ENCODE measurements at places on chromosomes 4 and X. TPM values are rescaled to one million over a fixed set of nuclear protein-coding genes. Genes with fewer than 3 reads are reported as not detected.

- no peak for DNase-seq
Measured at GRCh38 chr4:77037736-77038135, 38.1 kb downstream of the CCNI start.

GRCh38 chrX:144275367-144275766 is 391.5 kb downstream of the UBE2NL start:
- DNase-seq: no peak

DNA sequence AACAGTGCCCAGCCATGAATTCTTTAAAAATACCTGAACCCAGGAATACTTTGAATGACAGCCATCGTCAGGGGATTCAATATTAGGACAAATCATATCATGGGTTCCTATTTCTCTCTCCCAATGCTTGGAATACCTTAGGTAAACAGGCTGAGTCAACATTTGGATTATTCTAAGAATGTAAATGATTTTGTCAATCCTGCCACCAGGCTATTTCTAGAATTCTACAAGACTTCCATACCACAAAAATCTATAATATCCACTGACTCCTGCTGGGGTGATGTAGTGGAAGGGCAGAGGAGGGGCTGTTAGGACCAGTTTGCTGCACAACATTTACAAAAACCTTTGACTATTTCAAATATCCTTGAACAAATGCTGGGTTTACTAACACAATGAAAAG is 65.2 kb downstream of the IGFBP7 start:
- DNase-seq: no peak

GRCh38 chr4:152352622-152353116 is 183.2 kb downstream of the FBXW7 start:
- DNase-seq: peak; percentile 29

DNA sequence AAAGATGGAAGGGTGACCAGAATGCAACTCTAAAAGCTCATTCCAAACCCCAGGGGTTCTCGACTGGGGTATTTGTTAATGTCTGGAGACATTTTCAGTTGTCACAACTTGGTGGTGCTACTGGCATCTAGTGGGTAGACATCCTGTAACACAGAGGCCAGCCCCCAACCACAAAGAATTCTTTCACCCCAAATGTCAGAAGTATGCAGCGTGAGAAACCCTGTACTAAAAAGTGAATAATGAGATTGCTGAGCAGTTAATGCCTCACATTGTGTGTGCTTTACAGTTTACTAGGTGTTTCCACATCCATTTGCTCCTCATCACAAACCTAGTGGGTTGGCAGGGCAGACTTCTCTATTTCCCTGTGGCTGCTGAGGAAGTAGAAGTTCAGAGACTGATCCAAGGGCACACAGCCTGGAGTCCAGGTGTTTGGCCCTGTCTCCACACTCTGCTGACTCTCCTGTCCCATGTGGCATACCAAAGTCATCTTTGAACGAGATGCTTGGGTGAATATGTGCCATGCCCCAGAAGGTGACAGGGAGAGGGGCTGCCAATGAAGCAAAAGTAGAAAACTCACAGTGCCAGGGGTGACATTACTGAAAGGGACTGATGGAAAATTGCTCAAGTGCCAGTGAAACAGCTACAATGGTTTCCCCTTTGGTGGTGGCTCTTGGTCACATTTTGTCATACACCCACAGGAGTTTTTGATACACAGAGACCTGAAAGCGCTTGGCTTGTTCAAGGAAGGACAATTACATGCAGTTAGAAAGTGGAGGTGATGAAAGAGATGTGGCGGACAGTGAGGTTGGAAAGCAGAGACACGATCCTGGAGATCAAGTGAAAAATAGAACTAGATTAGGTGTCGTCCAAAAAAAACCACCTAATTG is 10.1 kb upstream of the TMEM154 start:
- DNase-seq: no peak

Gene SETD7
- total RNA-seq: 12.5 TPM

GRCh38 chr4:89483833-89484232 is 176.2 kb upstream of the GPRIN3 start:
- no peak for DNase-seq

DNA sequence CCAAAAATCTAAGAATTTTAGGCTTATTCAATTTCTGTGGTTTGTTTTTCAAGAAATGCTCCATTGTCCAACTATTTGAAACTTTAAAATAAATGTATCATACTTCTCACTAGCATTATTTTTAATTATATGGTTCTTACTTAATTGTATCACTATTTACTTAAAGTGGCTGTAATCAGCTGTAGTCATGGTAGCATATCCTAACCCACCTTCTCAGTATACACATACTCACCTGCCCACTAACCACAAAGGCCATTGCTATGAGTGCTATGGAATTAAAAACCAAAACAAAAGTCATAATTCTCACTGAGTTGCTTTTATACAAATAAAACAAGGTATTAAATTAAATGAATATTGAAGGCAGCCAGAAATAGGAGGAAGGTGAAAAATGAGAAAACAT is 5.0 kb downstream of the FBXO8 start:
- no peak for DNase-seq

GRCh38 chrX:154750301-154751202 is at the start of gene GAB3:
Gene GAB3, minus strand, starts transcription at chrX:154751077. Its CDS starts 52 bp downstream, at chrX:154751025.
- peak; percentile 31 for DNase-seq

GRCh38 chrX:30888526-30889146 is 418 bp downstream of the TAB3 start:
- peak; percentile 48 for DNase-seq

Gene GAB1
- 0.29 TPM for total RNA-seq

DNA sequence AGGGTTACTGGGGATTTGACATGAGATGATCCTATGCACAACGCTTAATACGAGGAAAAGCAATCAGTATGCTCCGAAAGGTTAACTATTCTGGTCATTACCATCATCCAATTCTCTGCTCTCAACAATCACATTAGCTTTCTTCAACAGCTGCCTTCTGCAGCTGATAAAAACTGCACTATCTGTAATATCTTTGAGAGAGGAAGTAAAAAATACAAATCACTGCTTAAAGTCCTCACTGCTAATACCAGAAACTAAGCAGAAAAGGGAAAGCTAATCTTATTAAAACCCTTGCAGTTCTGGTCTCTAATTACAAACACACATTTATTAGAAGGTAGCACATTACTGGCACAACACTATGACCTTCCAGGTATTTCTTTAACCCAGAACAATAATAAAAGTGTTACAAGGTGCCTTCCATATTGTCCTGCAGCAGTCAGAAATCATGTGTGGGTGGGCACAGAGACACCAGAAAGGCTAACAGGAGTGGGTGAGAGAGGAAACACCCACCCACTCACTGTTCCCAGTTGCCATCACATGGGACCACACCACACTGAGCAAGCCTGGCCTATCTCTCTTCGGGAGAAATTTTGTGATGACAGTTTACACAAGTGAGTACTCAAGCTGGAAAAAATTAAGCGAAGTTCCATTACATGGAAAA is 71.0 kb downstream of the RELL1 start:
- no peak for DNase-seq

- DNase-seq: no peak
Measured at GRCh38 chr4:82780170-82780751, 18.3 kb downstream of the SCD5 start.

GRCh38 chr4:139619644-139620043 is 46.0 kb upstream of the MGST2 start:
- peak; percentile 16 for DNase-seq

Gene INTU
- total RNA-seq: 0.52 TPM

Gene CCDC149
- total RNA-seq: not detected

Gene DCLK2
- total RNA-seq: not detected

DNA sequence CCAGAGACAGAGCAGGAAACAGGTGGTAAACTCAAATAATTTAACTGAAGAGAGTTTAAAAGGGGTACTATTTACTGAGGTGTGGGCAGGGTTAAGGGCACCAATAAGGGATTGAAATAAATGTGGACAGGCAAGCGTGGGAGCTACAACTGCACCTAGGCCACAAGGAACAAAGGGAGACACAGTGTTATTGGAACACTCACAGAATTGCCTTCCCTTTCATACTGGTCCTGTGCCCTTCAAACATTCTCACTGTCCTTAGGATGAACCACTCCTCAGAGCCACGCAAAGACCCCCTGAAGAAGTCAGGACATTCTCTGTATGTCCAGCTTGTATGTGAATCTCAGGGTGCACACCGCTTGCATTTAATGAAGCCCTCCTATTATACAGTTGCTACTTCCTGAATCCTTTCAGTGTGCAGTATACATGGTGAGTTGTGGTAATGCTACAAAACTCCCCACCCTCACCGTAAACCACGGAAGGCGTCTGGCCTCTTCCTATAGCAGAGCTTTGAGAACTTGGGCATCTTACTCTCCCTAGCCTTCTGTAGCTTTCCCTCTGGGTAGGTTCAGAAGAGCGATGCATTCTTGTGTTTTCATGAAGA is 9.6 kb upstream of the MRPL1 start:
- peak; percentile 80 for DNase-seq

- DNase-seq: peak; percentile 47
Measured at GRCh38 chr4:6909970-6910339, 329 bp downstream of the TBC1D14 start.

Gene PIR
- 9.2 TPM for total RNA-seq

Gene MAGEA10
- total RNA-seq: not detected

DNA sequence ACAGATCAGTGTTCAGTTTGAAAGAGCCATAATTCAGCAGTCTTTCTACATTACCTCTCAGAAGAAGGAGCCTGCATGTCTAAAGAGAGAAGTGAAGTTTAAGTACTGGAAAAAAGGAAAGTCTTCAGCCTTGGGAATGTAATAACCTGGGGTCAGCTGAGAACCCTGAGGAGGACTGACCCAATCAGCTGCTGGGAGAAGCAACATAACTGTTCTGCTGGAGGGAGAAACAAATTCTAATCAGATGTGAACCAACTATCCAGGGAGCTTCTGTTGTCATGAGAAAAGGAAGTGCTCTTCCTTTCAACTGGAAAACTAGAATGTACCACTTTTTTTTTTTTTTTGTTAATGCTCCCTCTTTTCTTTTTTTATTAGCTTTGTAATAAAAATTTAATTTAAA is 64.5 kb upstream of the PDE5A start:
- no peak for DNase-seq

Gene SPP1
- not detected for total RNA-seq

- no peak for DNase-seq
Measured at GRCh38 chr4:17132226-17132625, 233.8 kb upstream of the LDB2 start.

GRCh38 chr4:1887052-1887451 is 15.9 kb downstream of the NSD2 start:
- DNase-seq: no peak

DNA sequence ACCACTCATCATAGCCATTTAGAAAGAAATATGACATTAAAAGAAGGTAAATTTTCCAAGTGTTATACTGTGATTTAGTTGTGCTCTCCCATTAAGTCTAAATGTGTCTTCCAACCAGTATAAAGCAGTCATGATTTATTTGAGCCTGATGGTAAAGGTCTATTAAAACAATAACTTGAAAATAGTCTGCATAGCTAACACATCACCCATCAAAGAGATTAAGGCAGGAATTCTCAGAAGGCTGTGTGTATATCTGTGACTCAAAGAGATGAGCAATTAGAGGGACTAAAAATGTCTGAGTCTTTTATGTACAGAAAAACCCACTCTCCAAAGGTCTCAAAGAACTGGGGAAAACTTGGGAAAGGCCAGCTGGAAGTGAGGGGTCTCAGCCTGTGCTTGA is 70.3 kb upstream of the IQCM start:
- DNase-seq: no peak

Gene SASH3
- total RNA-seq: 98.7 TPM

DNA sequence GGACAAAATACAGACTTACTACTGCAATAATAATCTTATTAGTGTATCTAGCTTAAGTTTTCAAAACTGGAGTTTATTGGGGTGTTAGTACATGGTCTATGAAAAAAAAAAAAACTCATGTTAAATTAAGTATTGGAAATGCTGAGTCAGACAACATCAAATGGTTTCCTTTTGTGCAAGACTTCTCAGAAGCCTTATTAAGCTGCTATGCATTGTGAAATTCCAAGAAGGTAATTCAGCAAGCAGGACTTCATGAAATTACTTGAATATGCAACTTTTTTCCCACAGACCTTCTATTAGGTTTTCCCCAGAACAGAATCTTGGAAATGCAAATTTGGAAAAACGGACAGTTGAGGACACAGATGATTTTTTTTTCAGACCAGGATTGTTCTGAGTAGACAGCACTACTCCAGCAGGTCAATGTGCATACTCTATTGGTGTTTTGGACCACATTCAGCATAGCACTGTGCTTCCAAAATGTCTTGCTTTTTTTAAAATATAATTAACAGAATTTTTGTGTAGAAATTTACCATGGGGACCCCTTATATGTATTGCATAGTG is 568.8 kb upstream of the TENM3 start:
- no peak for DNase-seq

Gene SHROOM4
- not detected for total RNA-seq

DNA sequence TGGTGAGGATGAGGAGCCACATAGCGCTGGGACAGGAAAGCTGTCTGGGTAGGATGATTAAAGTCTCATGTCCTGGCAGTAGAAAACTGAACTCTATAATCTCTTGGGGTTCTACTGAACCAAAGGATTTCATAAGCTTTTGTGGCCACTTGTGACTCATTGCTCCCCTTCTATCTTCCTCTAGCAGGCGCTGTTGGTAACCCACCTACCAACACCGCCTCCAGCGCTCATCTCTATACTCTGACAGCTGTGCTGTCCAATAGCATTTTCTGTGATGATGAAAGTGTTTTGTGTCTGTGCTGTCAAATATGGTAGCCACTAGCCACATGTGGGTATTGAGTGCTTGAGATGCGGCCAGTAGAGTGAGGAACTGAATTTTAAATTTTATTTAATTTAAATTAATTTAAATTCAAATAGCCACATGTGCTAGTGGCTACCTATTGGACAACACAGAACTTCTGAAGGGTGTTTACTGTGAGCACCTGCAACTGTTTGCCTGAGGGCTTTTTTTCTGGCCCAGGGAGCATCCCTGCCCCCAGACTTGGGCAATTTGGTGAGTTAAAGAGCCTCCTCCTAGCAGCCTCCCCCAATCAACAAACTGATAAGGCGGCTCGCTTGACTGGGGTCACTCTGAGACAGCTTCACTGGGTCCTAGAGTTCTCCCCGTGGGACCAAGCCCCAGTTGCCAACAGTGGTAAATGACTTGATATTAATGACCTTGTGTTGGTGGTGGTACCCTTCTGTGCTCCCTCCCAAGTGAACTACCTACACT is 169.2 kb upstream of the ATP6AP2 start:
- no peak for DNase-seq

Gene GTPBP6
- 64.6 TPM for total RNA-seq

- DNase-seq: no peak
Measured at GRCh38 chr4:76987153-76987591, 37.6 kb downstream of the SEPTIN11 start.

GRCh38 chrX:116009861-116010710 is 160.5 kb upstream of the AGTR2 start:
- no peak for DNase-seq

DNA sequence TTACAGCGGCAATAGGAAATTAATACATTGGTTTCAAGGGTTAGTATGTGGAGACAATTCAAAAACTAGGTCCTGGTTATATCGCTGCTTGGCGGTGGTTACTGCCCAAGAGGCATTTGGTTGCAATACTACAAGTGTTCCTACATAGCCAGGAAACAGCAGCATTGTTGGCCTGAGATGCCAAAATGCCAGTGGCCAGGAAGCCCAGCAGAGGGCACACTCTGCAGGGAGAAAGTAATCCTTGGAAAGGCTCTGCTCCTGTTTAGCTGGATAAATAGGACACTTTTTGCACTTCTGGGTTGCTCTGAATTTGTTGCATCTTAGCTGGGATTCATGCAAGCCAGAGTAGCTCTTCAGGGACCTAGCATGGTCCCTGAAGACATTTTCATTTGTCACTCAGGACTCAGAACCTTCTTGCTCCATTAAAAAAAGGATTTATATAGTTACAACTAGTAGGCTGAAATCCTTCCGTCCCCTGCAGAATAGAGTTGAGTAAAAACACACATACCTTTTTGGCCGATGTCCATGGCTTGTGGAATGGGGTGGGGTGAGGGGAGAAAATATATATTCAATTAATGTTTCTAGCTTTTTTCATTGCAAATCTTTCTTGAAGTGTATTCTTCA is 8.1 kb upstream of the GPR119 start:
- DNase-seq: peak; percentile 16

Measured in activated naive CD4-positive, alpha-beta T cell treated with anti-CD3 and anti-CD28 coated beads for 36 hours (primary cell).